ENCODE measurements at places on chromosomes 1 and 21. TPM values are rescaled to one million over a fixed set of nuclear protein-coding genes. Genes with fewer than 3 reads are reported as not detected.

GRCh38 chr1:116147114-116147510 lies 35.9 kb downstream of the MAB21L3 start:
- DNase-seq: no peak

DNA sequence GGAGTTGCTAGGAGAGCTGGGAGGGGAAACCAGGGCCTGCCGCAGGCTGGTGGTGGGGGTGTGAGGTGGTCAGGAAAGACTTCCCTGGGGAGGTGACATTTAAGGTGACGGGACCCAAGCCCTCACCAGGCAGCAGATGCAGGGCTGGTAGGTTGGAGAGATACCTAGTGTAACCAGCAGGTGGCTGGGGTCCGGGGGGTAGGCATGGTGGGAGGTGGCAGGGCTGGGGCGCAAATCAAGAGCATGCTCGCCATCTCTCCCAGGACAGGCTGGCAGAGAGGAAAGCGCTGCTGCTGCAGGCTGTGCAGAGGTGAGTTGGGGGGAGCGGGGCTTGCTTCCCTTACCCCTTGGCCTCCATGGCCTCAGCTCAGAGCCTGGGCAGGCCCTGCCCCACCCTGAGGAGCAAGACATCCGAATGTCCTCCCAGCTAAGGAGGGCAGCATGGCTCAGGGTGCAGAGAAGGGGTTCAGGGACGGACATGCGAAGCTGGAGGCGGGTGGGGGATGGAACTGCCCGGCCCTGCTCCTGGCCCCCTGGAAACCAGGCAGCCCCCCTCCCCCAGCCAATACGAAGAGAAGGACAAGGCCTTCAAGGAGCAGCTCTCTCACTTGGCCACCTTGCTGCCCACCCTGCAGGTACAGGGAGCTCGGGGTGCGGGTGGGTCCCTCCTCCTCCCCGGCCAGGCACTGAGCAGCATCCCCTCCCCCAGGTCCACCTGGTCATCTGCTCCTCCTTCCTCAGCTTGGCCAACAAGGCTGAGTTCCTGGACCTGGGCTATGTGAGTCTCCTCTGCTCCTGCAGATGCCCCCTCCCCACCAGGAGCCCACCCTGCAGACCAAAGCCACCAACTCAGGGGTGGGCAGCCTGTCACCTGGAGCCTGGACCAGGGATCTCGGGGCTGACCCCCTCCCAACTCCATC lies 4.0 kb downstream of the RNF207 start:
- no peak for DNase-seq

GRCh38 chr1:27589841-27590426 lies 14.0 kb downstream of the AHDC1 start:
- DNase-seq: no peak

Gene FCGR2B
- total RNA-seq: not detected

- DNase-seq: peak; percentile 72
These were observed 349.7 kb upstream of the C1orf87 start for GRCh38 chr1:60423146-60423780.

Measured in astrocyte (in vitro differentiated cells and primary cell).